Calu3 (cell line): ENCODE measurements at places on chromosomes 7 and 10. TPM values are rescaled to one million over a fixed set of nuclear protein-coding genes. Genes with fewer than 3 reads are reported as not detected.

DNA sequence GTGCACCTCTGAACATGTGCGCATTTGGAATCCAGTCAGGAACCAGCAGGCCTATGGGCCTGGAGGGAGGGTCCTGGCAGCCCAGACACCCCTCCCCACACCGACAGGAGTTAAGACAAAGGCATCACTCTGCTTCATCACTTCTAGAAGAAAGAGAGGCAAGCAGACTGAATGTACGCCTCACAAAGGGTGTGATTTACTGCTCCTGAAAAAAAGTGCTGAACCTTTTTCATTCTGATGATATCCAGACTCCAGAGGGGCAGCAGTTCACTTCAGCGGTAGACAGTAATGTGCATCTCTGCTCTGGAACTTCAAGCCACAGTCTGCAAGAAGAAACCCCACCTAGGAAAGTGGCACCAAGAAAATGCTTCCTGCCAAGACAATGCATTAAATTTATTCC lies 88.2 kb upstream of the TMEM72 start:
- DNase-seq: no peak

DNA sequence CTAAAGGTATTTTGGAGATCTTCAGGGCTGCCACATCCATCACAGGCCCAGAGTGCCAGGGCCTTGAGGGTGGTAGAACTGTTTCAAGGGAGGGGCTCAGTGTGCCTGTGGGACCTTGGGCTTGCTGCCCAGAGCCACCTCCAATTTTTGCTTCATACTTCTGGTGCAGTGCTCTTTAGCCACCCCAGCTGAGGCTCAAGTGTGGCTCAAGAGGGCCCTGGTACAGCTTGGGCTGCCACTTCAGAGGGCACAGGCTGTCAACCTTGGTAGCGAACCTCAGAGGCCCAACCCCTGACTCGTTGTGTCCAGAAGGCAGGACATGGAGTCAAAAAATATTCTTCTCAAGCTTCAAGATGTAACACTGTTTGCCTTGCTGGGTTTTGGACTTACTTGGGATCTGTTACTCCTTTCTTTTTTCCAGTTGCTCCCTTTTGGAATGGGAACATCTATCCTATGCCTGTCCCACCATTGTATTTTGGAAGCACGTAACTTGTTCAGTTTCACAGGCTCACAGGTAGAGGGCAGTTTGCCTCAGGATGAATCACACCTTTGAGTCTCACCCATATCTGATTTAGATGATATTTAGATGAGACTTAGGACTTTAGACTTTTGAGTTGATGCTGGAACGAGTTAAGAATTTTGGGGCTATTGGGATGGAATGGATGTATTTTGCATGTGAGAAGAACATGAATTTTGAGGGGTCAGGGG lies 224.8 kb downstream of the RPS24 start:
- DNase-seq: no peak

DNA sequence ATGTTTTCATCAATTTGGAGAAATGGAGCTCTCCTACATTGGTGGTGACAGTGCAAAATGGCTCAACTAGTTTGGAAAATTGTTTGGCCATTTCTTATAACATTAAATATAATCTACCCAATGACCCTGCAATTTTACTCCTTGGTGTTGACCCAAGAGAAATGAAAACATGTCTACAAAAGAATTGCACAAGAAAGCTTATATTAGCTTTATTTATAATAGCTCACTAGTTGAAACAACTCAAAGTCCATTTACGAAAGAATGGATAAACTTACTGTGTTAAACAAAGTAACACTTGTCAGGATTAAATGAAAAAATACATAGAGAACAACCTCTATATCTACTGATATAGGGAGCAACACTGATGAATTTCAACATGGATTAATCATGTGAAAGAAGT lies 539.9 kb downstream of the DNAJB9 start:
- DNase-seq: no peak

- DNase-seq: no peak
Observed at GRCh38 chr10:114432566-114433093, 28.3 kb upstream of the AFAP1L2 start.

MEST gene
- total RNA-seq: 62.6 and 76.1 TPM in 2 replicates
